ENCODE measurements at places on chromosomes 2 and 18. TPM values are rescaled to one million over a fixed set of nuclear protein-coding genes. Genes with fewer than 3 reads are reported as not detected.

The REG3G gene
- total RNA-seq, result not detected

The CYTIP gene
- total RNA-seq, result 18.7 TPM

The POTEI gene
- 1.2 TPM for total RNA-seq

The ELOA2 gene
- total RNA-seq, result not detected

The CFAP210 gene
- total RNA-seq, result 3.4 TPM

The CD8B2 gene
- total RNA-seq, result 0.29 TPM

The TLX2 gene
- total RNA-seq, result not detected

The TRIB2 gene
- total RNA-seq, result 62.9 TPM

The HES6 gene
- total RNA-seq, result 5.6 TPM

The L3MBTL4 gene
- total RNA-seq, result 23.0 TPM

The ACMSD gene
- total RNA-seq, result not detected

The SPC25 gene
- total RNA-seq, result 1.1 TPM

The UNC80 gene
- not detected for total RNA-seq

The FOXD4L1 gene
- not detected for total RNA-seq

Measured in breast epithelium (tissue), 4 donors.